ENCODE measurements at places on chromosomes 16 and 17. TPM values are rescaled to one million over a fixed set of nuclear protein-coding genes. Genes with fewer than 3 reads are reported as not detected.

- peaks cover 9% of the 10 kb centered on the region for H3K27me3 ChIP-seq
- DNase-seq = no peak
- H3K36me3 ChIP-seq = no peaks in the 10 kb centered on the region
- no peak overlapping the region for H3K4me3 ChIP-seq
- peaks cover 14% of the 10 kb centered on the region for H3K4me1 ChIP-seq
Observed at GRCh38 chr17:6456321-6456720, 12.1 kb downstream of the PIMREG start.

Gene KRTAP1-5
- total RNA-seq = not detected

DNA sequence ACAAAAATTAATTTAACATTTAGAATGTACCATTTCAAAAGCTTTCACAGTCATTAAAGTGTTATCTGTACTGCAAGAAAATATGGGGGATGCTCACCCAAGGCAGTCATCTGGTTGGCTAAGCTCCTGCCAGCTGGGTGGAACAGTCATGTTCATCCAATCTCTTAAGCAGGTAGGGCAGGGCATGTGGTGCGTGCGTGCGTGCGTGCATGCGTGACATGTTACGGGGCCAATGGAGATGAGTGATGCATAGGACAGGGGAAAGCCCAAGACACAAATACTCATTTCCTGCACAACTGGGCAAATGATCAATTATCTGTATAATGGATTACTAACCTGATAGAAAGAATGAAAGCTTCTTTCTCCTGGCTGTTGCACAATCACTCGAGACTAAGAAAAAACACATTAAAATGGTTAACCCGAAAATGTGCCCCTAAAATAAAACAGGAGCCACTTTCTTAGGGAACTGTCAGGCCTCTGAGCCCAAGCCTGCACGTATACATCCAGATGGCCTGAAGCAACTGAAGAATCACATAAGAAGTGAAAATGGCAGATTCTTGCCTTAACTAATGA is 104.4 kb downstream of the MYO1D start:
- no peaks in the 10 kb centered on the region for H3K27me3 ChIP-seq
- no peak for DNase-seq
- no peak overlapping the region for H3K4me3 ChIP-seq
- H3K27ac ChIP-seq = no peak overlapping the region

DNA sequence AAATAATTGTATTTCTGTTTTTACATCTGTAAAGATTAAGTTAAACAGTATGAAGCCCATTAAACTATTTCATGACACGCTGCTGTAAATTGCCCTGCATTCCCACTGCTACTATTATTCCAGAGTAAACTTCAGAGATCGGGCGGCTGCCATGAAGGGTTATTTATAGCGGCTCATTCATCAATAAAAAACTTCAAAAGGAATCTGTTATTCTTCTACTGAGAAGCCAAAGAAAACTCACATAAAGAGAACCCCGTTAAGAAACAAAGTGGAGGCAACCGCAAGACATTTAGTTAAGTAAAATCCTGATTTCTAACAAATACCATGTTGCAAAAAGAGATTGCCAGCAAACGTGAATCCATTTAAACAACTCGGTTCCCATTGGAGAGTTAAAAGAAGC is 16.4 kb downstream of the FOXL1 start:
- peaks cover 5% of the 10 kb centered on the region for H3K4me1 ChIP-seq
- H3K27ac ChIP-seq = no peak overlapping the region
- no peaks in the 10 kb centered on the region for H3K36me3 ChIP-seq
- peaks cover 62% of the 10 kb centered on the region for H3K27me3 ChIP-seq
- DNase-seq = no peak
- H3K4me3 ChIP-seq = no peak overlapping the region

DNA sequence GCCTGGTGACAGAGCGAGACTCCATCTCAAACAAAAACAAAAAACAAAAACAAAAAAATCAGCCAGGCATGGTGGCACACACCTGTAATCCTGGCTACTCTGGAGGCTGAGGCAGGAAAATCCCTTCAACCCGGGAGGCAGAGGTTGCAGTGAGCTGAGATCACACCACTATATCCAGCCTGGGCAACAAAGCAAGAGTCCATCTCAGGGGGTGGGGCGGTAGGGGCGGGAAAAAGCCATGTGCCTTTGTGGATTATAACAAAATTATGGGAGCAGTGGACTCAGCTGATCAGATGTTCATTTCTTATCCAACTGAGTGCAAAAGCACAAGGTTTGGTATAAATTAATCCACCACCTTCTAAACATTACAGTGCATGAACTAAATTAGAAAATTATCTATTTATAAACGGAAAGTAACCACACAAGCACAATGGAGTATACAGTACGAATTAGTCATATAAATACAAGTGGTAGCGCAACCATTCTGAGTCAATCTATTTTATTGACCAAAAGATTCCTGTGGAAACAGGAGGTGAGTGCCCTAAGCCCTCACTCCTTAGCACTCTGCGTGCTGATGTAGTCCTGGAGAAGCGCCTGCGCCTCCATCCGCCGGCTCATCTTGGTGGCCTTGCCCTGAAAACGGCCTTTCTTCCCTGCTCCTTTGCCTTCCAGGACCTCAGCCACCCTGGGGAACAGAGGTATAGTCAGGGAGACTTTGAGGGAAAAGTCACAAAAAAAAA is 14.0 kb downstream of the AARSD1 start:
- no peak for DNase-seq
- no peaks in the 10 kb centered on the region for H3K4me1 ChIP-seq
- no peaks in the 10 kb centered on the region for H3K27me3 ChIP-seq
- H3K36me3 ChIP-seq = no peaks in the 10 kb centered on the region

Gene KRT34
- 0.20 TPM for total RNA-seq

DNA sequence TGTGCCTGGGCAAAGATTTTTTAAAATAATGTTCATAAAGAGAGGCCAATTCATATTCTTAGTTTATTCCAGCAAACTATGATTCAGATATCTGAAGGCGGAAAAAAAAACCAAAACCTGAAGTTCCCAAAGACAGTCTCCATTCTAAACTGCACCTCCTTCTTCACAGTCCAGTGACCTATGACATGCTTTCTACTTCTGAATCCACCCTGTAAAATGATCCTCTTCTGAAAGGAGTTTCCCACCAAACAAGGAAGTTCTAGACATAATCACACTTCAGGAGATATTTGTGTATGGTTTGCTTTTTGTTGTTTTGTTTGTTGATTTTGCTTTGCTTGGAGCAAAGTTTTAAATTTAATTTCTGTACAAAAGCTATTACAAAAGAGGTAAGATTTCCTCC is 12.9 kb upstream of the CHST4 start:
- no peak overlapping the region for H3K4me3 ChIP-seq
- H3K27ac ChIP-seq = no peak overlapping the region
- H3K4me1 ChIP-seq = no peaks in the 10 kb centered on the region

GRCh38 chr17:43363181-43363925 is 35.4 kb upstream of the ARL4D start:
- no peaks in the 10 kb centered on the region for H3K27me3 ChIP-seq
- peaks cover 16% of the 10 kb centered on the region for H3K4me1 ChIP-seq
- H3K27ac ChIP-seq = no peak overlapping the region
- DNase-seq = no peak
- no peaks in the 10 kb centered on the region for H3K36me3 ChIP-seq
- no peak overlapping the region for H3K4me3 ChIP-seq

Gene TMEM98
- total RNA-seq = 320 TPM

DNA sequence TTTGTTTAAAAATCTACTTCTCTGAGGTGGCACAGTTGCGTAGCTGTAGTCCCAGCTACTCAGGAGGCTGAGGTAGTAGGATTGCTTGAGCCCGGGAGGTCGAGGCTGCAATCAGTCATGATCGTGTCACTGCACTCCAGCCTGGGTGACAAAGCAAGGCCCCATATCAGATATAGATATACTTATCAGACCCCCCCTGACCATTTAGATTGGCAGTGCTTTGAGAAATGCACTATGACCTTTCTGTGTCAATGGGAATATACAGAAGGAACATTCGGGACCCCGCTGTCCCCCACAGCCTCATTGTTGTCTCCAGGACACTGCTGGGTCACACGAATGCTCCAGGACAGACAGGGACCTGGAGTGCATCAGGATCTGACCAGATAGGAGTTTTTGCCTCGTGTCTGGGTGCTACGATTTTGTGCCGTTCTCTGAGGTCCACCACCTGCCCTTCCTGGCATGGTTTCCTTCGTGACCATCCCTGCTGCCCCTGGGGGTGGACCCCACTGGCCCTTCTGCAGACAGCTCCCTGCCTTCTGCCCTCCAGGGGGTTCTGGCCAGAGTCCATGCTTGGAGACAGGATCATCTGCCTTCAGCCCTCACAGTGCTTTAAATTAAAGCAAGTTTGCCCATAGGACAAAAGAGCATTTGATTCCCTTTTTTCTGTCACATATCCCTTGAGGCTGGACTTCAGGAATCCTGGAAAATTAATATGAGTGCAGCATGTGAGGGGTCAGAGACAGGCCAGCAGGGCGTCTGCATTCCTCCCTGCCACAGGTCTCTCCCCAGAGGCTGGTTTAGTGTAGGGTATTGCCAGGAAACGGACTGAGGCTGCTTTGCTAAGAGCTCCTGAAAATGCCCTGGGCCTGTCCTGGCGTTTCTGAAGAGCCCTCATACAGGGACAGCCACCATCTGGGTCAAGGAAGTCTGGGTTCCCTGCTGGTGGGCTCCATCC is 19.3 kb downstream of the PLD6 start:
- H3K27me3 ChIP-seq = no peaks in the 10 kb centered on the region
- no peaks in the 10 kb centered on the region for H3K36me3 ChIP-seq
- H3K4me1 ChIP-seq = no peaks in the 10 kb centered on the region
- DNase-seq = no peak

DNA sequence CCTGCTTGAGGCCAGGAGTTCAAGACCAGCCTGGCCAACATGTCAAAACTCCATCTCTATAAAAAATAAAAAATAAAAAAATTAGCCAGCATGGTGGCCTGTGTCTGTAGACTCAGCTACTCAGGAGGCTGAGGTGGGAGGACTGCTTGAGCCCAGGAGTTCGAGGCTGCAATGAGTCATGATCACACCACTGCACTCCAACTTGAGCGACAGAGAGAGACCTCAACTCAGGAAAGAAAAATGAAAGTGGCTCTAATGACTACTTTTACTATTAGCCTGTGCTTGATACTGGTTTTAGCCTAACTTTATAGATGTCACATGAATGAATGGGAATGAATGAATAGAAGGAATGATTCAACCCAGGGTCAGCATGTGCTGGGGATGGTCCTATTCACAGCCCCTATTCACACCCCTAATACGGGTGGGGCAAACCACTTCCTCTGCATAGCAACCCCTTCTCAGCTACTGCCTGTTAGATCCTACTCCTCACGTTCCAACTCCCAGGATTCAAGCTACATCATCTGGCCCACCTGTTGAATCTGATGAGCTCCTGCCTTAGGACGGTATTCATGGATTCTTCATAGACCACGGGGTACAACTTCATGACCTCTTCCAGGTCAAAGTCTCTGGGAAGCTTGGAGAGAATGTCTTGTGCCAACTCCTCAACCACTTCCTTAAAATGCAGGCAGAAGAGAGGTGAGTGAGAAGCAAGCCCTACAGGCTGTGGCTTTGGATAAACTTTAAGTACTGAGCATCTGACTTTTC is 40.5 kb downstream of the LYRM1 start:
- DNase-seq = no peak
- H3K27ac ChIP-seq = no peak overlapping the region

Gene CD2BP2
- total RNA-seq = 44.2 TPM

GRCh38 chr17:66509926-66510325 is 207.5 kb downstream of the PRKCA start:
- DNase-seq = no peak
- H3K27me3 ChIP-seq = no peaks in the 10 kb centered on the region
- no peak overlapping the region for H3K4me3 ChIP-seq

Gene CIITA
- not detected for total RNA-seq

DNA sequence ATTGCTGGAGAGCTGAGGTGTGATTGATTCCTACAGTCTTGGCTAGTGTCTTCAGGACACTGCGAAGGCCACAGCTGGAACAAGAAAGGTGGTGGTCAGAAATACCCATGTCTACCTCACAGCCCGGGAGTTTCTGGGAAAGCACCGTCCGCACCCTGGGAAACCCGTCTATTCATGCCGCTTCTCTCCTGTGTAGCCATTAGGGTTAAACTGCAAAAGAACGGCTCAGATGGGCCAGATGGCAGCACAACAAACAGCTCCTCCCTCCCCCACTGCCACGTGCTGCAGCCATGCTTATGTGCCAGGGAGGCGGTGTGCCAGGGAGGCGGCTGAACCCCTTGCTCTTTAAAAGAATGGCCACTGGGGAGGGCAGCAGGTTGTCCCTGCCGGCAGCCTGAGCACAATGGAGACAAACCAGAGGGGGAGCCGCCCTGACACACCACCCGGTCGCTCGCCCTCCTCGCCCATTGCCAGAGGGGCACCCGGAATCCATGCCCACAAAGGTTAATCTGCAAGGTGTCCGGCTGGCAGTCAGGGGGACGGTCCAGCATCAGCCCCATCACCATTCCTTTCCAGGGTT is 65.2 kb downstream of the CYTH1 start:
- H3K36me3 ChIP-seq = no peaks in the 10 kb centered on the region
- no peak overlapping the region for H3K4me3 ChIP-seq
- no peak for DNase-seq
- peaks cover 41% of the 10 kb centered on the region for H3K4me1 ChIP-seq
- no peak overlapping the region for H3K27ac ChIP-seq

DNA sequence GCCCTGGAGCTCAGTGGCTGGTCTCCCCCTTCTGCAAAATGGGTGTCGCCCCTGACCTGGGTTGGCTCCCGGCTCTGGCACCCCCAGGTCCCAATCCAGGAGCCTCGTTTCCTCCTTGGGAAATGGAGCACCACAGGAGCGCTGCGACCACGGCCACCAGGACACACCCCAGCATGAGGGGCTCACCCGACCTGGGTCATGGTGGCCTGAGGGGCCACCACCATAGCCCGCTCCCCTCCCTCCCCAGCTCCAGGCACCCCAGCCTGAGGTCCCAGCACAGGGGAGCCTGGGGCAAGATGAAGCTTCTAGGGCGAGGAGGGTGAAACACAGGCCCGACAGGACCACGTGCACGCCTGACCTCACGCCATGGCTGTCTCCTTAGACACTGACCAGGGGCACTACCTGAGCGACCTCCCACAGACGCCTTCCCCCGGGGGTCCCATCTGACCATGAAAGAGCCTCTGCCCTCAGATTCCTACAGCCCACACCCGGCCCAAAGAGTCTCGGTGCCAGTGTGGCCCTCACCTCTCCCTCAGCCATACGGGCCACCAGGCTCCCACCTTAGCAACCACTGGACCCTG is 11.8 kb downstream of the BCAR1 start:
- no peak for DNase-seq
- peaks cover 33% of the 10 kb centered on the region for H3K4me1 ChIP-seq
- H3K27me3 ChIP-seq = no peaks in the 10 kb centered on the region
- peak overlapping the region; percentile 93 for H3K27ac ChIP-seq
- H3K36me3 ChIP-seq = no peaks in the 10 kb centered on the region
- H3K4me3 ChIP-seq = no peak overlapping the region

Measured in hepatocyte (in vitro differentiated cells).